ENCODE measurements at places on chromosomes 13 and 19.

DNA sequence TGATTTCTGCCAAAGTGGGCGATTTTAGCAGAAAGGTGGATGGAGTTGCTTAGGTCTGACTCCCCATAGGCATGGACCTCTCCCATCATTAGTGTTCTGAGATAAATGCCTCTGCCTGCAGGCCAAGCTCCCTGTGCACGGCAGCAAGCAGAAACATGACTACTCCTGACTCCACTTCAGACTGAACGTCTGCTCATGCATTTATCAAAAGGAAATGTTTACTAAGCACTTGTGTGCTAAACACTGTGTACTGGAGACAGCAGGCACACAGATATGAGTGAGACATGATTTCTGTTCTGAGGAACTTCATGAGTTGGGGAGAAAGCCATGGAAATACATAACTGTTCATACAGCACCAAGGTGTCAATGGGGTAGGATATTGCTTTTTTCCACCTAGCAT, 149.6 kb downstream of the MIPEP start:
- no peak for DNase-seq

- DNase-seq, result no peak
Observed at GRCh38 chr19:24029941-24030636, 56.9 kb upstream of the ZNF254 start.

DNA sequence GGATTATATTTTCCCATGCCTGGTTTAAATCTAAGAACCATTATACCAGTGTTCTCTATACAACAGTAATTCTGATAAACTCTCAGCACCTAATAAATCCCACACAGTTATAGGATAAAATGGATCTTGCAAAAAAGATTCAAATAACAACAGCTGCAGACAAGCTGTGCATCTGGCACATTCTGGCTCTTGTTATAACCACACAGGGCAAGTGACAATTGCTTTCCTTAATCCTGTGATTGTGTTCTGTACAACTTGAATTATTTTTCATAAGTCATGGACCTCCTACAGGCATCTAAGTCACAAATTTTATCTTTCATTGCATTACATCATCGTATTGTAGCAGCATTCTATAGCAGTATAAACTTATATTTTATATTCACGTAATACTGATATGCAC, 948.3 kb downstream of the SLITRK1 start:
- no peak for DNase-seq

DNA sequence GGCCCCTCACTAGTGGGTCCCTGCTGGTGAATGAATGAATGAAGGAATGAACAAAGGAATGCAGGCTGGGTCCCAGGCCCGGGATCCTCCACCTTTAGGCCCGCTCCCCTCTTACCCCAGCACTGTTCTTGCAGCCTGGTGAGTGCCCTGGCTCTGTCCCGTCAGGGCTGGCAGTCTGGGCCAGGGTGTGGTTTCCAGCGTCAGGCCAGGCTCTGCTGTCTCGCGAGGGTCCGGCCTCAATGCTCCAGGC, 317 bp downstream of the LYL1 start:
- DNase-seq, result no peak

GRCh38 chr19:3644351-3645066, 17.9 kb upstream of the CACTIN start:
- peak; percentile 82 for DNase-seq

DNA sequence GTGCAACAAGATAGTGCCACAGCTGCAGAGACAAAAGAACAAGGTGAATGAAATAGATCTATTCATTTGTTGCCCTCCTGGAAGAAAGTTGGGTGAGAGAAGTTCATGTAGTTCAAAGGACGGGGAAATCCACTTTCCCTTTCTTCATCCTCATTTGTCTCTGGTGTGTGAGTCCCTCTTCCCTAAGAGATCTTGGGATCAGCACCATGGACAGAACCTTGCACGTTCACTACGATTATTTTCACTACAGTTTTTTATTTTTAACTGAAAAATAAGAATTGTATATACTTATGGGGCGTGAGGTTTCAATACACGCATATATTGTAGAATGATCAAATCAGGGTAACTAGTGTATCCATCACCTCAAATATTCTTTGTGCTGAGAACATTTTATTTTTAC, 29.2 kb downstream of the NLRP5 start:
- DNase-seq, result no peak

DNA sequence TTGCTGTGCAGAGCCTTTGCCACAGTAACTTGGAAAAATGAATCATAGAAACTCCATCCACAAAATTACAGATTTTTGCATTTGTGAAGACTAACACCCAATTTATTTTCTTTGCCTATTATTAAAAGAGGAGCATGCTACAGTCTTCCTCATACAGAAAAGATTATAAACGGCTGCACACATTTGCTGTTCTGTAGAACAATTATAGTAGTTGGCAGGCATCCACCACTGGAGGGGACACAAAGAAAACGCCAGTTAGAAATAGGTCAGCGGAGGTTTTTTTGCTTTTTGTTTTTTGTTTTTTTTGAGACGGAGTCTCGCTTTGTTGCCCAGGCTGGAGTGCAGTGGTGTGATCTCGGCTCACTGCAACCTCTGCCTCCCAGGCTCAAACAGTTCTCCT, 51.6 kb downstream of the SACS start:
- peak; percentile 19 for DNase-seq

Measured in cerebellum (tissue), 4 donors.